ENCODE measurements at places on chromosomes 1 and 21.

GRCh38 chr1:78490861-78491450 is at the start of gene PTGFR:
TSS of gene PTGFR (plus strand) at chr1:78490974. CDS start at chr1:78492744, 1,770 bp downstream.
- DNase-seq: no peak

DNA sequence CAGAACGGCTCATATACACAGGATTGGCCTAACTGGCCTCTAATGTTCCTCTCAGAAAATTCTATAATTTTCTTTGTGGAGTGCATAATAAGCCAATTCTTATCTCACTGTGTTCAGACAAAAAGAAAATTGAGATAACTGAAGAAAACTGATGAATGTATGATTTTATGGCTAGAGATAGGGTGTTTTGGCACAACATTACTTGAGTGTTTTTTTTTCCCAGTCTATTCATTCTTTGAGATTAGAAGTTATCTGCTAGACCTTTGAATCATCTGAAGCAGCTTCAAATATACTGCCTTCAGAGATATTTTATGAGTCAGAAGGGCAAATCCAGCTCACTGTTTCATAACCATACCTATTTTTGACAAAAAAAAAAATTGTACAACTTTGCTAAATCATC is 85.6 kb downstream of the VAV3 start:
- no peak for DNase-seq

GRCh38 chr21:38702196-38702595 is 103.5 kb upstream of the ETS2 start:
- no peak for DNase-seq

GRCh38 chr1:166322470-166322869 is 155.7 kb upstream of the FAM78B start:
- DNase-seq: no peak

DNA sequence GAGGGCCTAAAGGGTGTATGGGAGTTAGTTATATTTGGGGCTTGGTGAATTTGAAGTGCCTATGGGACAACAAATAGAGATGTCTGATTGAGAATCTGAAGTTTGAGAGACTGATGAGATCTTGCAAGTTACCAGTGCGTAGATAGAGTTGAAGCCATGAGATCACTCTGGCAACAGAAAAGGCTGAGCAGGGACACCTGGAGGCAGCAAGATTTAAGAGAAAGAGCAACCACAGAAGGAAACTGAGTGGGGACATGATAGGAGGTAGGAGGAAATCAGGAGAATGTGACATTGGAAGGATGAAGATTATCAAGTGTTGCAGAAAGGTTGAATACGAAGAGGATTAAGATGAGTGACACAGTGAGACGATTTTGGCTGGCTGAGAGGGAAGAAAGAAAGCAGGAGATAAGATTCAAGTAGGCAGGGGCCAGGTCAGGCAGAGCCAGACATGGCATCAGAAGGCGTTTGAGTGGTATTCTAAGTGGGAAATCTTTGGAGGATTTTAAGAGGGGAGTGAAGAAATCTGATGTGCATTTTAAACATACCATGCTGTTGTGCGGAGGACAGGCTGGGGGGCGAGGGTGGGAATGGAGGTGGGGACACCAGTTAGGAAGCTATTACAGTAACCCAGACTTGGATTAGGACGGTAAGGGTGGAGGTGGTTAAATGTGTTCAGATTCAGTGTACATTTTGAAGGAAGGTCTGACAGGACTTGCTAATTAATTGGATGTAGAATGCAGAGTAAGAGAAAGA is 3.0 kb upstream of the MPL start:
- DNase-seq: no peak

DNA sequence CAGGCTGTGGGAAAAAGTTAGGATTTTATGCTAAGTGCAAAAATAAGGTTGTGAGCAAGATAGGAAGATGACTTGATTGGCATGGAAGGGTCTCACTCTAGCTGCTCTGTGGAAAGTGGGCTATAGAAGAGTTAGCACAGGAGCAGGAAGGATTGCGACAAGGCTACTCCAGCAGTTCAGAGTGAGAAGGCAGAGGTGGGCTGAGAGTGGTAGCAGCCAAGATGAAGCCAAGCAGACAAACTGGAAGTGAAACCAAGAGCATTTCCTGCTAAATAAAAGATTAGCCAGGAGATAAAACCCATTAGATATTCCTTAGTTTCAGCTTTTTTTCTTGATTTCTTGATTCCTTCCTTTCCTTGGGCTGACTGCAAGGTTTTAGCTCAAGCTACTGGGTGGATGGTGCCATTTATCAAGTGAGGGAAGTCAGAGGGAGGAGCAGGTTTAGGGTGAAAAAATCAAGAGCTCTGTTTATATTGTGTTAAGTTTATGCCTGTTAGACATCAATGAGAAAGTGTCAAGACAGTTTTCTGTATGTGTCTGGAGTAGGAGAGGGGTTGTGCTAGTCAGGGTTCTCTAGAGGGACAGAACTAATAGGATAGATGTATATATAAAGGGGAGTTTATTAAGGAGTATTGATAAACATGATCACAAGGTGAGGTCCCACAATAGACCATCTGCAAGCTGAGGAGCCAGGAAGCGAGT is 33.1 kb upstream of the ZNF644 start:
- no peak for DNase-seq

GRCh38 chr1:67484492-67484891 is 54.3 kb upstream of the SERBP1 start:
- DNase-seq: no peak

GRCh38 chr1:208935517-208936187 is 647.9 kb upstream of the CAMK1G start:
- no peak for DNase-seq

- DNase-seq: no peak
Observed at GRCh38 chr21:41419921-41420862, 5.8 kb upstream of the MX1 start.

GRCh38 chr21:34021726-34022125 is 51.7 kb upstream of the MRPS6 start:
- DNase-seq: no peak

GRCh38 chr1:181423301-181423918 is 59.9 kb upstream of the CACNA1E start:
- peak; percentile 47 for DNase-seq

GRCh38 chr1:29789221-29789909 is 553.0 kb downstream of the PTPRU start:
- no peak for DNase-seq

All from NCI-H2081 treated with DMSO at 0.1 percent for 48 hours (cell line).